COR-L47 (cell line): ENCODE measurements at places on chromosomes 6 and 20.

DNA sequence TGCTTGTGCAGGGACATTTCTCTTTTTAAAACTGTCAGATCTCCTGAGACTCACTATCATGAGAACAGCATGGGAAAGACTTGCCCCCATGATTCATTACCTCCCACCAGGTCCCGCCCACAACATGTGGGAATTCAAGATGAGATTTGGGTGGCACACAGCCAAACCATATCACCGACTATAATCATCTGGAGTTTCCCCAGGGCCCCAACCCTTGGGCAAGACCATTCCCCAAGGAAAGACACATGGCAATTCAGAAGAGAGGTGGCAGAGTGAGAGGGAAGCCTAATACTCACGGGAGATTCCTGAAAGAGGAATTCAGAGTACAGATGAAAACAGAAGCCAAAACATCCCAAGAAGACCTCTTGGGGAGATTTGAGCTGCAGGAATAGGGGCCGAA is 291.0 kb upstream of the PLCB4 start:
- DNase-seq, result no peak

DNA sequence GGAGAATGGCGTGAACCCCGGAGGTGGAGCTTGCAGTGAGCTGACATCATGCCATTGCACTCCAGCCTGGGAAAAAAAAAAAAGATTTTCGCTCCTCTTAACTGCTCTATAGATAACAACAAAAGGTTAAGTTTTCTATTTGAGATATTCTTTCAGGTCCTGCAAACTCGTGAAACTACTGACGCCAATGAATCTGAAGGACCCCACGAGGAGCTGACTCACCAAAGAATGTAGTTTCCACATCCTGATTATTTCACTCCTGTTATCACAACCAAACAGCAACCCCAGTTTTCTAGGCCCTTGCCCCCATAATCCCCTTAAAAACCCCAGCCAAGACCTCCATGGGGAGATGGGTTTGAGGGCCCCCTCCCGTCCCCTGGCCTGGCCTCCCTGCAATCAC is 58.7 kb downstream of the OTOR start:
- no peak for DNase-seq

DNA sequence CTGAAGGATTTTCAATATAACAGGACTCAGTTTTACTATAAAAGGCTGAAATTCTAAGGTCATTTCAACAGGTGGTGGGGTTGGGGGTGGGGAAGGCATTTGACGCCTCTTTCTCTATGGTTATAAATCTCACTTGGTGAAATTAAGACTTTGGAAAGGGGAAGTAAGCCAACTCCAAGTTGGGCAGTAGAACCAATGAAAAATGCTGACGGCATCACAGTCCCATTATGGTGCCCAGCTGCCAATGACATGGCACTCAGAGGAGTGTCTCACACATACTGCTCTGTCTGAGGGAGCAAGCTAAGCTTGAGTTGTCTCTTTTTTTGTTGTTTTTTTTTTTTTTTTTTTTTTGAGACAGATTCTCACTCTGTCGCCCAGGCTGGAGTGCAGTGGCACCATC is 4.7 kb downstream of the SLC16A10 start:
- DNase-seq, result no peak

GRCh38 chr6:68756454-68757375 is 121.6 kb downstream of the ADGRB3 start:
- no peak for DNase-seq

DNA sequence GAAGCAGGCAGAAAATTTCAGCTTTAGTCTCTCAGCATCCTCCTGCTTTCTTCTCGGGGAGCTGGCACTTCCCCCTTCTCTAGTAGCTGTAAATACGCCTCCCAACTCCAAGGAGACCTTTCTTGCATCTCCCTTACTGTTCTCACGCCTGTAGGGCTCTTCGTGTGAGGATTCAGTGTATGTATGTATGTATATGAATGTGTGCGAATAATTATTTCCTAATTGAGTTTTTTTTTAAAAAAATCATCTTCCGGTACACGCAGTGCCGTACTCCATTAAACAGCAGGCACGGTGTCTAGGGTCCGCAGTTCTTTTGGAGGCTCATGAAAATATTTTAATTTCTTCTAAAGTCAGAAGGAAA is 85.4 kb downstream of the HFE start:
- no peak for DNase-seq

DNA sequence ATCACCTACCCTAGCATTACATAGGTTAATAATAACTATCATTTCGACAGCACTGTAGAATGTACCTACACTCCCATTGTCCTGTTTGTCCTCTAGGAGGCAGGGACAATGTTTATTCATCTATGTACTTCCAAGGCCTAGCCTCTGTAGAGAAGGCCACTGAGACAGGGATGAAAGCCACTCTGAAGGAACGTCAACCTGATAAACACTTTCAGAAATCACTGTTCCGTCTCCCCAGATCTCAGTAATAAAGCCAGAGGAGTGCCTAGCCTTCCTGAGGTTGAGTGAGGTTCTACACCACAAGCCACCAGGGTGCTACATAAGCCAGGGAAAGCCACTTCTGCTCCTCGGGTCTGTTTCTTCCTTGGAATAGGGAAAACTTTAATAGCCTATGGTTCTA is 44.8 kb downstream of the POPDC3 start:
- DNase-seq, result peak; percentile 25

GRCh38 chr6:109295109-109295773 is 87.0 kb downstream of the CD164 start:
- DNase-seq, result no peak

- DNase-seq, result no peak
Observed at GRCh38 chr6:85458184-85458583, 8.3 kb downstream of the NT5E start.

- DNase-seq, result no peak
Observed at GRCh38 chr20:41386502-41387427, 20.1 kb upstream of the EMILIN3 start.

DNA sequence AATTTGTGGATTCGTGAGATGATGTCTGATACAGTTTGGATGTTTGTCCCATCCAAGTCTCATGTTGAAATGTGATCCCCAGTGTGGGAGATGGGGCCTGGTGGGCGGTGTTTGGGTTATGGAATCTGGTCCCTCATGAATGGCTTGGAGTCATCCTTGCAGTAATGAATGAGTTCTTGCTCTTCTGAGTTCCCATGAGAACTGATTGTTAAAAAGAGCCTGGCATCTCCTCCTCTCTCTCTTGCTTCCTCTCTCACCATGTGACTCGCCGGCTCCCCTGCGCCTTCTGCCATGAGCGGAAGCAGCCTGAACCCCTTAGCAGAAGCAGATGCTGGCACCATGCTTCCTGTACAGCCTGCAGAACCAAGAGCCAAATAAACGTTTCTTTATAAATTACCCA is 30.5 kb upstream of the RPP40 start:
- no peak for DNase-seq

- DNase-seq, result no peak
Observed at GRCh38 chr6:72716916-72717315, 95.1 kb downstream of the KCNQ5 start.

DNA sequence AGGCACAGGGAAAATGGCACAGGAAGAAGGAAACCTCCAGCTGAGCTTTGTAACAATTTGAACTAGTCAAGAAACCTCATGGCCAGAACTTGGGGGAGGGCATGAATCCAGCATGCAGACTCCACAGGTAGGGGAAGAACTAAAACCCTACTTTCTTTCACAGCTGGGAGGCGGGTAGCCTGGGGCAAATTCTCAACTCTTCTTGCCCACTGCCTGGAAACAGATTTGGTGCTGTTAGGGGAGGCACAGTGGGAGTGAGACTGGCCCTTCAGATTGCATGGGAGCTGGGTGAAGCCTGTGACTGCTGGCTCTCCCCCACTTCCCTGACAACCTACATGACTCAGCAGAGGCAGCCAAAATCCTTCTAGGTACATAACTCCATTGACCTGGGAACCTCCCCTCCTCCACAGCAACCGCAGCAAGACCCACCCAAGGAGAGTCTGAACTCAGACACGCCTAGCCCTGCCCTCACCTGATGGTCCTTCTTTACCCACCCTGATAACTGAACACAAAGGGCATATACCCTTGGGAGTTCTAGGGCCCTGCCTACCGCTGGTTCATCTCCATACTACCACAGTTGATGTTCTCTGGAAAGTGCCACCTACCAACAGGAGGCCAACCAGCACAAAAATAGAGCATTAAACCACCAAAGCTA is 37.2 kb upstream of the TRIM27 start:
- DNase-seq, result no peak

GRCh38 chr6:137772541-137773250 is 94.4 kb upstream of the TNFAIP3 start:
- DNase-seq, result no peak

- no peak for DNase-seq
Observed at GRCh38 chr6:109612268-109612667, 78.7 kb downstream of the AK9 start.

DNA sequence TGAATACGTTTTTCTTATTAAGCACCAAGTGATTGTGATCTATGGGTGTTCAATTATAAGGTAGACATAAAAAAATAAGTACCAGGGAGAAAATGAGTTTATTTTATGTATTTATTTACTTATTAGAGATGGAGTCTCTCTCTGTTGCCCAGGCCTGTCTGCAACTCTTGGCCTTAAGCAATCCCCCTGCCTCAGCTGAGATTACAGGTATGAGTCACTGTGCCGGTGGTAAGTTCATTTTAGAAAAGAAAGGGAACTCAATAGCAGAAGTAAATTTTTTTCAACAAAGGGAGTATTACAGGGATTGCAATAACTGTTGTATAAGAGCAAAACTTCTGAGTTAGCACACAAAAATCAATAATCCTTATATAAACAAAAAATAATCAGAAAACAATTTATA is 98.7 kb upstream of the FUT9 start:
- DNase-seq, result no peak

DNA sequence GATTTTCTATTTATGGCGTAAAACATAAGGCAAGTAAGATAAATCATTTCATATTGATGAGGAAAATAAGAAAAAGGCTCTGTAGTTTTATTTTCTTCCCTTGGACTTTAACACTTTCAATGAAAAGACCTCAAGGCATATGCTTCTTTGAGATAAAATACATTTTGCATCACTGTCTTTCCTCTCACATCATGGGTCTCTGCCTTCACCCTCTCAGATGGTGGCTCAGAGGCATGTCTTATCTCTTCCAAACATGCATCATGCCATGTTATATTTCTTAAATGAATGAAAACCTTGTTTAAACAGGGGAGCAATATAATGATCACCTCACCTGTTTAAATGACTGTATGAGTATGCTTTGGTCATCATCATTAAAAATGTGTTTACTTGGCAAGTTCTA is 59.3 kb downstream of the PRL start:
- no peak for DNase-seq

DNA sequence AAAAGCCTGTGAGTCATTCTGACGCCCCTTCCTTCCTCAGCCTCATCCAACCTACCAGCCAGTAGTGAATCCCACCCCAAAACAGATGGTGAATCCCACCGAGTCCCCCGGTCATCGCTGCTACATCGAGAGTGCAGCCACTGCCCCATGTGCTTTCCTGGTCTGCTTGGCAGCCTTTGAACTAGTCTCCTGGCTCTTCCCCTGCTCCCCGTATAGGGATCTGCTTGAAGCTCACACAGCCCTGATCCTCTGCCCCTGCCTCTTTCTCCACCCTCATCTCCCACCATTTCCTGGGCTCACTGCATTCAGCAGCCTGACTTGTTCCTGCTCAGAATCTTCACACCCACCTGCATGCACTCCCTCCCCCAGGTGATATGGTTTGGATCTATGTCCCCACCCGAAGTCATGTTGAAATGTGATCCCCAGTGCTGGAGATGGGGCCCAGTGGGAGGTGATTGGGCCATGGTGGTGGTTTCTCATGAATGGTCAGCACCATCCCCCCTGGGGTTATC is 14.6 kb downstream of the SYNJ2 start:
- no peak for DNase-seq

DNA sequence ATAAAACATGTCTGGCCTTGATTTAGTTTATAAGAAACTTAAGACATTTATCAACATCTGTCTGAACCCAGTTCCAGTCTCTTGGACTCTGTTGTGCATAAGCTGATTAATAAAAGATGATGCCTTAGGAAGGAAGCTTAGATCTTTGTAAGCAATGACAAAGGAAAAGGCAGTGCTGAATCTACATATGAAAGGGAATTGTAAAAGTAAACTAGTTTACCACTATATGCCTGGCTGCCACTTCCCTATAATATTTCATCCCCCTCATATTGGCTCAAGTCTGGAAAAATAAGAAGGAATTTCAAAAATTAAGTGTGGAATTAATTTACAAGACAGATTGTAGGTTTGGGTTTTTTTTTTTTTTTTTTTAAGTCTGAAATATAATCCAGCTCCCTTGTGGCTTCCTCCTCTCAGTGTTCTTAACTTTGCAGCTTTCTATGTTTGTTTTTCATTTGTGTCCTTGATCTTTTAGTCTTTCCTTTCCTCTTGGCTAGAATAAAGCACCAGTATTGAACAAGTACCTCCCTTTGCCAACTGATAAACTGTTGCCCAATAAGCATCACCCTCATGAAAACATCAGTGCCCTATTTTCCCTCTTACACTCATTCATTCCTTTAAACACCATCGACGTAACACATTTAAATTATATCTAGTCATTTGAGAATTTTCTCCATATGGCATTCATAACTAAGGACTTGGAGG is 146.7 kb upstream of the TBX18 start:
- DNase-seq, result no peak

DNA sequence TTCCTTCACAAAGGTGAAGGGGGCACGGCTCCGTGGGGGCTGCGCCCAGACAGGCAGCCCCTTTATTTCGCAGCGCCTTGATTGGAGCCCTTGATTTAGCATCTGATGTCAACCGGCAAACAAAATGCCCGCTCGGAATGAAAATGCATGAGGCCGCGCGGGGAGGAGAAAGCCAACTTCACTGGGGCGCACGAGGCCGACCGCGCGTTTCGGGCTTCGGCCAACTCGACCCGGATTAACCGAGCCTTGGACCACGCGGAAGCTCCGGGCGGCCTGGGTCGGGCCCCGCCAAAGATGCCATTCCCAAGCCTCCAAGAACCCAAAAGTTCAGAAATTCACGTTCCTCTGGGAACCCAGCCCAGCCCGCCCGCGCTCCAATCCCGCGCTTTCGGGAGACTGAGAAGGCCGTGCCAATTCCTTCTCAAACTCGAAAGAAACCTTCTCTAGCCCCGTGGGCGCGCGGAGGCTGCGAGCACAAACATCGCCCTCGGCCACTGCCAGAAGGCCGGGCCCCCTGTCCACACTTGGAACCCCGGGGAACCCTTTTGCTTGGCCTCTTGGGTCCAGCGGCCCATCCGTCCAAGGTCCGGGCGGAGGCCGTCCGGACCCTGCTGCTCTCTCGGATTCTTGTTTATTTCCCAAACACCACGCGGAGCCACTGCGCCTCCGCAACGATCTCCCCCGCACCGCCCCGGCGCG is 879 bp upstream of the INSM1 start:
- DNase-seq, result peak; percentile 76

DNA sequence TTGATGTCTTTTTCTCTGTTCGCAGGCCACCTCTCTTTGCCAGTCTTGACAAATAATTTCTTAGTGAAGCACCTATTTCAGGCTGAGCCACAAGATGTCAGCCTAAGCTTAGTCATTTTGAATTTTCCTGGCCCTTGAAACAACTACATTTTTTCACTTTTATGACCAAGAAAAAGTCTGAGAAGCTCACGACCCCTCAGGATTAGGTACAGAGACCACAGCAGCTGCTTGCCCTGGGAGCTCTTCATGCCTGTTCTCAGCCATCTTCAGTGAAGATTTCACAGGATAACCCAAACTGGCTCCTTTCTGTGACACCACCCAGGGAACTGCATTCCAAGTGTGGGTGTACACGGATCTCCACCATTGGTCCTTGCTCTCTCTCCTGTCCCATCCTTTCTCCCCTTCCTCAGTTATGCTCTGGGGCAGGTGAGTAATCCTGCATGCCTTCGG is 38.4 kb upstream of the SPTLC3 start:
- peak; percentile 9 for DNase-seq
